ENCODE measurements at places on chromosomes 12 and 14. TPM values are rescaled to one million over a fixed set of nuclear protein-coding genes. Genes with fewer than 3 reads are reported as not detected.

ADAM21 gene
- total RNA-seq: not detected

METTL25 gene
- 2.2 TPM for total RNA-seq

CLEC4D gene
- total RNA-seq: not detected

HOXC12 gene
- total RNA-seq: 0.28 TPM

GDF3 gene
- total RNA-seq: not detected

ATF7IP gene
- 72.2 TPM for total RNA-seq

MEG3 gene
- total RNA-seq: not detected

CINP gene
- 54.6 TPM for total RNA-seq

KRT73 gene
- not detected for total RNA-seq

CNTN1 gene
- total RNA-seq: 0.37 TPM

CCDC177 gene
- not detected for total RNA-seq

MBIP gene
- 13.8 TPM for total RNA-seq

SERPINA10 gene
- total RNA-seq: not detected

AICDA gene
- not detected for total RNA-seq

DNA sequence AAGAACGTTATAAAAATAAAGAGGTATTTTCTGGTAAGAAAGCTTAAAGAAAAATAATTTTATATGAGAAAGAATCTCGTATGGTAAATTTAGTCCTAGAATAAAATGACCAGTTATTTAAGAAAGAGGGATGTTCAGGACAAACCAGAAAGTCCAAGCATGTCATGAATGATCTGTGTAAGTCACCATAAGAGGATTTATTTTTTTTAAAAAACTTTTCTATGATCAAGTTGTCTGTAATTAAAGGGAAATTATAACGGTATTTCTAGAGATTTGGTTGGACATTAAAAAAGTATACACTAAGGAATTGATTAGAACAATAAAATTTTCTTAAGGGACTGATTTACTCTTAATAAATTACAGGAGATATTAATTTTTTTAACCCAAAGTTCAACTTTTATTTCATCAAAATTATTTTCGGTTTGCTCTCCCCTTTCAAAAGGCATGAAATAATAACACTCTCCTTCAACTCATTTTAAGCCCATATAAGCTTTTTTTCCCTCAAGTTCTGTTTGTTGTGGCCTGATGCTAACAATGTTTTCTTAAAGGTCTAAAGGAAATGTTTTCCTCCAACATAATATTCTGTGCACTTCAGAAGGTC, 49.9 kb upstream of the CPSF6 start:
- H3K36me3 ChIP-seq: no peaks in the 10 kb centered on the region
- no peak overlapping the region for H3K4me3 ChIP-seq
- DNase-seq: no peak
- H3K27ac ChIP-seq: no peak overlapping the region

GRCh38 chr12:68622250-68622649, 11.6 kb downstream of the RAP1B start:
- H3K27ac ChIP-seq: no peak overlapping the region
- no peaks in the 10 kb centered on the region for H3K4me1 ChIP-seq
- no peak for DNase-seq
- H3K27me3 ChIP-seq: no peaks in the 10 kb centered on the region

GRCh38 chr14:57533214-57533613, 39.6 kb upstream of the CCDC198 start:
- no peak overlapping the region for H3K4me3 ChIP-seq
- no peaks in the 10 kb centered on the region for H3K27me3 ChIP-seq
- H3K36me3 ChIP-seq: no peaks in the 10 kb centered on the region
- H3K4me1 ChIP-seq: no peaks in the 10 kb centered on the region

- H3K4me3 ChIP-seq: peak within 1 kb of the TSS; percentile 79
- no peaks in the 10 kb centered on the region for H3K36me3 ChIP-seq
- H3K27ac ChIP-seq: peak within 1 kb of the TSS; percentile 38
- no peaks in the 10 kb centered on the region for H3K27me3 ChIP-seq
- H3K4me1 ChIP-seq: peaks cover 34% of the 10 kb centered on the region
Observed at GRCh38 chr12:26195250-26195640, at the start of gene SSPN. SSPN (plus strand) TSS chr12:26195573; CDS start chr12:26195673, 100 bp downstream.

GRCh38 chr12:91406920-91407341, 224.3 kb upstream of the DCN start:
- peaks cover 11% of the 10 kb centered on the region for H3K4me1 ChIP-seq
- DNase-seq: peak; percentile 87
- H3K27ac ChIP-seq: peak overlapping the region; percentile 62
- H3K4me3 ChIP-seq: no peak overlapping the region
- H3K27me3 ChIP-seq: no peaks in the 10 kb centered on the region
- H3K36me3 ChIP-seq: no peaks in the 10 kb centered on the region

GRCh38 chr12:103955811-103956508, 9.7 kb upstream of the TDG start:
- no peak for DNase-seq
- peaks cover 24% of the 10 kb centered on the region for H3K36me3 ChIP-seq
- H3K4me3 ChIP-seq: peak overlapping the region; percentile 97
- peaks cover 22% of the 10 kb centered on the region for H3K4me1 ChIP-seq
- no peaks in the 10 kb centered on the region for H3K27me3 ChIP-seq

- no peaks in the 10 kb centered on the region for H3K36me3 ChIP-seq
- no peak overlapping the region for H3K4me3 ChIP-seq
- H3K4me1 ChIP-seq: 0 out of 2 replicates have a peak, but pooled peaks cover 4% of the 10 kb centered on the region
Observed at GRCh38 chr12:1915082-1915968, 3.1 kb downstream of the CACNA2D4 start.

GRCh38 chr12:42564996-42565395, 24.6 kb downstream of the PRICKLE1 start:
- DNase-seq: no peak
- H3K27ac ChIP-seq: no peak overlapping the region
- H3K4me1 ChIP-seq: peaks cover 7% of the 10 kb centered on the region
- H3K36me3 ChIP-seq: no peaks in the 10 kb centered on the region
- H3K27me3 ChIP-seq: no peaks in the 10 kb centered on the region

DNA sequence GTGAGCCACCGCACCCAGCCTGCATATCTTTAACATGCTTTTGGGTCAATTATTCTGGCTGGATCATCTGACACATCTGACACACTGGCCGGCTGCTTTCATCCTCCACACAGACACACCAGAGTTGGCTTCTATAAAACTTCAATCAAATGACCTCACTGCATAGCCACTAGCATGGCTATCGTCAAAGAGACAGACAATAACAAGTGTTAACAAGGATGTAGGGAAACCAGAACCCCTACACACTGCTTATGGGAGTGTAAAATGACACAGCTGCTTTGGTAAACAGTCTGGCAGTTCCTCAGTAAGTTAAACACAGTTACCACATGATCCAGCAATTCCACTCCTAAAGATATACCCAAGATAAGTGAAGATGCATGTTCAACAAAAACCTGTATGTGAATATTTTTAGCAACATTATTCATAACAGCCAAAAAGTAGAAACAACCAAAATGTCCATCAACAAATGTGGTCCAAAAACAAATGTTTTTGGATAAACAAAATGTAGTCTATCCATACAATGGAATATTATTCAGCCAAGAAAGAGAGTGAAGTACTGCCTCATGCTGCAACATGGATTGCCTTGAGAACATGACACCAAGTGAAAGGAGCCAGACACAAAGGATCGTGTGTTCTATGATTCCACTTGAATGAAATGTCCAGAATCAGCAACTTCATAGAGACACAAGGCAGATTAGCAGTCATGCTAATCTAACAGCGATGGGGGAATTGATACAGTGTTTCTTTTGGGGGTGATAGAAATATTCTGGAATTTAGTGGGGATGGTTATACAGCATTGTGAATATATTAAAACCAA, 10.1 kb downstream of the KDM2B start:
- H3K27me3 ChIP-seq: no peaks in the 10 kb centered on the region
- no peak overlapping the region for H3K27ac ChIP-seq
- H3K4me3 ChIP-seq: no peak overlapping the region
- DNase-seq: no peak
- no peaks in the 10 kb centered on the region for H3K36me3 ChIP-seq
- peaks cover 11% of the 10 kb centered on the region for H3K4me1 ChIP-seq

GRCh38 chr12:2264651-2265232, 212.0 kb downstream of the CACNA1C start:
- no peaks in the 10 kb centered on the region for H3K4me1 ChIP-seq
- DNase-seq: no peak
- H3K27me3 ChIP-seq: peaks cover 80% of the 10 kb centered on the region
- H3K4me3 ChIP-seq: no peak overlapping the region

- DNase-seq: no peak
- no peaks in the 10 kb centered on the region for H3K4me1 ChIP-seq
- H3K27ac ChIP-seq: no peak overlapping the region
- H3K36me3 ChIP-seq: no peaks in the 10 kb centered on the region
- H3K4me3 ChIP-seq: no peak overlapping the region
Observed at GRCh38 chr12:118777504-118777903, 203.8 kb upstream of the SRRM4 start.

- no peak overlapping the region for H3K27ac ChIP-seq
- H3K36me3 ChIP-seq: no peaks in the 10 kb centered on the region
- H3K4me1 ChIP-seq: no peaks in the 10 kb centered on the region
Observed at GRCh38 chr14:72826039-72826438, 67.9 kb downstream of the DPF3 start.

GRCh38 chr12:111635524-111635923, 36.4 kb upstream of the ATXN2 start:
- no peaks in the 10 kb centered on the region for H3K4me1 ChIP-seq
- no peaks in the 10 kb centered on the region for H3K27me3 ChIP-seq
- no peaks in the 10 kb centered on the region for H3K36me3 ChIP-seq
- DNase-seq: no peak
- H3K4me3 ChIP-seq: no peak overlapping the region
- H3K27ac ChIP-seq: no peak overlapping the region

DNA sequence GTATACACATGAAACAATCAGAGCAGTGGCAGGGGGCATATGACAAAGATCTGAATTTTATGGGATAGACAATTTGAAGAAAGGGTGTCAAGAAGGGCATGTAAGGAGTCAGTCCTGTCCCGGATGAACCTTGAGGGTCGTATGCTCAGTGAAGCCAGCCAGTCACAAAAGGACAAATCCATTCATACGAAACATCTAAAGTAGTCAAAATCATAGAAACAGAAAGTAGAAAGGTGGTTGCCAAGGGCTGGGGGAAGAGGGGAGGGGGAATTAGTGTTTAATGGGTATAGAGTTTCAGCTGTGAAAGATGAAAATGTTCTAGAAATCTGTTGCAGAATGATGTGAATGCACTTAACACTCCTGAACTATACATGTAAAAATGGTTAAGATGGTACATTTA, 157.5 kb downstream of the TGFB3 start:
- no peaks in the 10 kb centered on the region for H3K36me3 ChIP-seq
- DNase-seq: no peak
- no peak overlapping the region for H3K27ac ChIP-seq
- no peak overlapping the region for H3K4me3 ChIP-seq
- no peaks in the 10 kb centered on the region for H3K27me3 ChIP-seq

DNA sequence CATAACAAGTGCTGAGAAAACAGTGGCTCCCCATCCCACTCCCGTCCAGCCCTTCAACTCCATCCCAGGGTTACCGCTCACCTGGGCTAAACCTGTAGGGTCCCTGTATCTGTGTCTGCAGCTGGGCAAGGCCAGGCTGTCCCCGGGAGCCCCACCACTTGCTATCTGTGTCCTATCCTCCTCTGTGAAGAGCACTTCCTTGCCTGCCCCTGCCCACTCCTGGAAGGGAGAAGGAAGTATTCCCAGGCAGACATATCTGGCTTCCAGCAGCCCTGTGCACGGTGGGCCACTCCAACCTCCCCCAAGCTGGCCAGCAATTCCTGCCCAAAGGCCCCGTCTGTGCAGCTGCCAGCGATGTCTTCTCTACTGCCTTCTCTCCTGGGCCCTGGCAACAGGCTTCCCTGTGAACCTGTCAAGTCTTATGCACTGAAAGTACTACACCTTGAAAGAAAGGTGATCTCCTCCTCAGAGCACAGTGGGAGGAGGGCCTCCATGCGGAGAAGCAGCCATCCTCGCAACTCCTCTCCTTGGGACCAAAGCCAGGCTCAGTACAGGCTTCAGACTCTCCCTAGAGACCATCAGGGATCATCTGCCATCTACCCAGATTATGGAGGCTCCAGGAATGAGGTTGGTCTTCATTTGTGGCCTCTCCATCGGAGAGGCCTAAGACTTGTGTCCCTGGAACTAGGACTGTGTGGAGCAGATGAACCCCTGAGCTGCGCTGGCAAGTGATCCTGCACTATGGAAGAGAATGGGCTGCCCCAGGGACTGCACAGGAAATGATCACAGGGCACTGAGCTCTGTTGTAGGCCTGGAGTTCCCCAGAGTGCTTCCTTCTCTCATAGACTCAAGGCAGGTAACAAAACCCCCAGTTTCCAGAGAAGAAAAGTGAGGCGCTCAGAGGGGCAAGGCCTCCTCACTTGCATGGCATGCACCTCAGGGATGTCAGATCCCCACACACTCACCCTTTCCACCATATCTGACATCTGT, 663.6 kb downstream of the BCL11B start:
- H3K4me3 ChIP-seq: no peak overlapping the region
- H3K4me1 ChIP-seq: no peaks in the 10 kb centered on the region
- no peak overlapping the region for H3K27ac ChIP-seq
- no peak for DNase-seq
- no peaks in the 10 kb centered on the region for H3K36me3 ChIP-seq

DNA sequence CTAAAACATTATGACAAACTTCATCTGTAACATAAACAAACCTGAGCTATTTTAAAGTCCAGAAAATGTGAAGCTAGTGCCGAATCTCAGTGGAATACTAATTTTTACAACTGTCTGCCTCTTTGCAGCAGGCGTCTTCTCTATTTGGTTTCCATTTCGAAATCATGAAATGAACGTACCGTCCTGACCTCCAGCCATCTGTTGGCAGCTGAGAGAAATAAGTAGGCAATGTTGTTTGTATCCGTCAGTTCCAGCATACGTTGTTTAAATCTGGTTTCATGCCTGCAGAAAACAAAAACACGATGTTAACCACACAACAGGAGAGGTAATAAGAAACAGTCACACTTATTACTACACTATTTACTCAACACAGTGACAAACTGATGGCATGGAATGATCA, 54.3 kb upstream of the KCNJ8 start:
- H3K4me1 ChIP-seq: no peaks in the 10 kb centered on the region
- H3K36me3 ChIP-seq: no peaks in the 10 kb centered on the region
- no peak overlapping the region for H3K27ac ChIP-seq
- no peak for DNase-seq

- no peak overlapping the region for H3K4me3 ChIP-seq
- DNase-seq: no peak
- H3K4me1 ChIP-seq: no peaks in the 10 kb centered on the region
- no peaks in the 10 kb centered on the region for H3K27me3 ChIP-seq
Observed at GRCh38 chr14:98754343-98755020, 517.5 kb downstream of the BCL11B start.

GRCh38 chr14:91889477-91890211, 22.3 kb upstream of the TC2N start:
- no peak for DNase-seq
- no peaks in the 10 kb centered on the region for H3K27me3 ChIP-seq

DNA sequence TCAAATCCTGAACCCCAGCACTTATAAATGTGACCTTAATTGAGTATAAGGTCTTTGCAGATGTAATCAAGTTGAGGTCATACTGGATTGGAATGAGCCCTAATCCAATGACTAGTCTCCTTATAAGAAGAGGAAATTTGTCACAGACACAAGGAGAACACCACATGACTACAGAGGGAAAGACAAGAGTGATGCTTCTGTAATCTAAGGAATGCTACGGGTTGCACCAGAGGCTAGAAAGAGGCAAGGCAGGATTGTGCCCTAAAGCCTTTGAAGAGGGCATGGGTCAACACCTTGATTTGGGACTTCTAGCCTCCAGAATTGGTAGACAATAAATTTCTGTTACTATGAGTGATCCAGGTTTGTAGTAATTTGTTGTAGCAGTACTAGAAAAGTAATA, 135.0 kb downstream of the FOXG1 start:
- H3K4me3 ChIP-seq: no peak overlapping the region
- no peak for DNase-seq
- no peaks in the 10 kb centered on the region for H3K4me1 ChIP-seq
- no peaks in the 10 kb centered on the region for H3K36me3 ChIP-seq
- no peaks in the 10 kb centered on the region for H3K27me3 ChIP-seq
